Inflammatory macrophage treated with lipopolysaccharide for 1 hour (primary cell): ENCODE measurements at places on chromosomes 3 and 15.

GRCh38 chr3:71421820-71422566 is 161.5 kb downstream of the FOXP1 start:
- no peak for DNase-seq

GRCh38 chr3:122803977-122804376 is 9.1 kb downstream of the SLC49A4 start:
- no peak for DNase-seq

DNA sequence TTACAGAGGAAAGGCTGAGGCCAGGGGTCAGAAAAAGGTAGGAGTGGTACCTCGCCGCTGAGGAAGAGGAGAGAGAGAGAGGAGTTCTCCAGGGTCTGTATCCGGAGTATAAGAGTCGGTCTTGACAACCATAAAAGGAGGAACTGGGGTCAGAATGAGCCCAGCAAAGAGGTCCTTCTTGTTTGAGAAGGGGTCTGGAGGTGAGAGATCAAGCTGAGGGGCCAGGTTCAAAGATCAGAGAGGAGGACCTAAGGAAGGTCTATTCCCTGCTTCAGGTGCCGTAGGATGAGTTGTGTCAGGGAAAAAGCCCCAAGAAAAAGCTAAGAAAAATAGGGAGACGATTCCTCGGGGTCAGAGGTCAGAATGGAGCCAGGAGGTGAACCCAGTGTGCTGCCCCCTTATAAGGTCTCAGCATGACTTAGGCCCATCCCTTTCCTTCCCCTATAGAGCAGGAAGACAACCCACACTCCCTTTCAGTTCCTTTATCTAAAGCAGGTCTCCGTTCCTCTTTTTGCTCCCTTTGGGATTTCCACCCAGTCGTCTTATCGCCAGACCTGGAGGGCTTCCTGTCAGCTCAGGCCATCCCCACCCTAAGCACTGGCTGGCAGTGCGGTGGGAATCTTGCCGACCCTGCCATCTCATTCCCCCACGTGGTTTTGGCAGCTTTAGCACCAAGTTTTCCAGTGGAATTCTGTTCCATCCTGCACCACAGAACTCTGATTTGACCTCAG is 651 bp downstream of the MTMR14 start:
- DNase-seq = peak; percentile 89

DNA sequence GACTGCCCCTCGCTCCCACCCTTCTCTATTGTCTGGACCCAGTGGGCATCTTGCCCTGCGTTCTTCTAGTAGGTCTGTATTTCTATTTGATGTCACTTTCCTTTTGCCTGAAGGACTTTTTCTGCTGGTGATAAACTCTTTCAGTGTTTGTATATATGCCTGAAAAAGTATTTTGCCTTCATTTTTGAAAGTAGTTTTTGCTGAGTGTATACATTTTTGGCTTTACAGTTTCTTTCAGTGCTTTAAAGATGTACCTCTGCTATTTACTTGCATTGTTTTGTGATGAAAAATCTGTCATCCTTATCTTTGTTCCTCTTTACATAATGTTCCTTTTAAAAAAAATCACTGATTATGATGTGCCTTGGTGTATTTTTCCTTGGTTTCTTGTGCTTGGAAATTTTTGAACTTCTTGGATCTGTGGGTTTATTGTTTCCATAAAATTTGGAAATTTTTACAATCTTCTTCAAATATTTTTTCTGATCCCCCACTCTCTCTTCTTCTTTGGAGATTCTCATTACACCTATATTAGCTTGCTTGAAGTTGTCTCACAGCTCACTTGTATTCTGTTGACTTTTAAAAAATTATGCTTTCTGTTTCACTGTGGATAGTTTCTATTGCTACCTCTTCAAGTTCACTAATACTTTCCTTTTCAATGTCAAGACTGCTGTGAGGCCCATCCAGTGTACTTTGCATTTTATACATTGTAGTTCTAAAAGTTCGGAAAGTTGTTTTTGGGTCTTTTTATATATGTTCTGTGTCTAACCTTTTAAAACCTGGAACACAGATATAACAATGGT is 67.8 kb downstream of the RGMA start:
- DNase-seq = no peak

GRCh38 chr3:31210068-31210645 is 315.7 kb upstream of the GADL1 start:
- no peak for DNase-seq

DNA sequence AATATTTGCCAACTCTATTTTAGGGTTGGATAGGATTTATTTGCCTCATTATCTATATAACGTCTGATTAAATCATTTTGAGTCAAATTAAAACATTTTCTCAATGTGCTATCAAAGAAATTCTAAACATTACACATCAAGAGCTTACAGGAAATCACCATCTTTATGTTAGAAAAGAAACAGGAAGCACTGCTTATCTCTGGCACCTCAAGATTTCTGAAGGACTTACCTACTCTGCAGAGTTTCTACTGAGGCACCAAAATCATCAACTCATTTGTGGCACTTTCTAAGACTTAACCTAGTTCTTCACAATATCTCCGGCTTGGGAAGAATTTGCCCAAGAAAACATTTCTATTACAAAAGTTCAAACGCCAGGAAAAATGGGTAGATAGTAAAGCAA is 181.3 kb upstream of the EOMES start:
- DNase-seq = no peak

GRCh38 chr3:64257100-64257755 is 32.0 kb upstream of the PRICKLE2 start:
- DNase-seq = no peak

DNA sequence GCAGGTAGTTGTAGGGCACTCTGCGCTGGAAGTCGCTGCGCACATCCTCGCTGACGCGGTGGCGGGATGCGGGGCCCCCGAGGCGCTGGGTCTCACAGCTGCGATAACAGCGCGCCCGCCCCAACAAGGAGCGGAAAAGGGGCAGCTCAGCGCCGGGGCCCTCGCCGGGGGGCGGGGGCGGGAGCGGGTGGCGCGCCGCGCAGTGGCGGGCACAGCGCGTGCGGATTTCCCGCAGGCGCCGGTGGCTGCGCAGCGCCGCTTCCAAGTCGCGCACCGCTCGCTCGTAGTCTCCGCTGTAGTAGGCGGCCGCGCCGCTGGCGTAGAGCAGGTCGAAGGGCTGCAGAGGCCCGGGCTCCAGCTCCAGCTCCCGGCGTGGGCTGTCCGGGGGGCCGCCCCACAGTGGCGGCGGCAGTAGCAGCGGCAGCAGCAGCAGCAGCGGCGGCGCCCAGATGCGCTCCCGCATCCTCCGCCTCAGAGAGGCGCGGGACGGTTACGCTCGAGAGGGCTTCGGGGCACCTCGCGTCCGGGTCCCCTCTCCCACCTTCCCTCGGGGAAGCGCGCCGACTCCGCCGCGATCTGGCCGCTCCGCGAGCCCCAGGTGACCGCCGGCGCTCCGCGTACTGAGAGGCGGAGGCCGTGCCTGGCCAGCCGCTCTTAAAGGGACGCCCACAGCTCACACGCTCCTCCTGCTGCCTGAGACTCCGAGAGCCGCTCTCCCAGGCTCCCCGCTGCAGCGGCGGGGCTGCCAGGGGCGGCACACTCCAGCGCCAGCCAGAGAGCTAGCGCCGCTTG is at the start of gene P3H2:
TSS of gene P3H2 (minus strand) at position 629 of the 792 bp plus-strand sequence. CDS start at position 463, 166 bp downstream.
- peak; percentile 25 for DNase-seq

GRCh38 chr3:52056521-52056967 is at the start of gene DUSP7:
Gene DUSP7 (minus strand): TSS chr3:52056571. CDS start chr3:52056366, 205 bp downstream.
- DNase-seq = peak; percentile 61

DNA sequence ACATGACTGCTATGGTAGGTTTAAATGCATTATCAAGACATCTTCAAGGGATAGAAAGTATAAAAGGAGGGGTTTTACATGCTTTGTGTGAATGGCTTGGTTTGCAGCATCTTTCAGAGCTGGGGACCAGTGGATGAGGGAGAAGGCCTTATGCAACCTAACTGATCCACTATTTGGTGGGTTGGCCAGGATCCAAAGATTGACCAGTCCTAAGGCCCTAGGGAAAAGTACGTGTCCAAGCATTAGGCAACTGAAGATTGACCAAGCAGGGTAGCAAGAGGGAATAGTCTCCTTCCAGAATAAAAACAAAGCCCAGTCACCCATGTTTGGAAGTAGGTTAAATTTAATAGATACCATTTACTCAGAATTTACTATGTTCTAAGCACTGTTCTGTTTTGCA is 509.3 kb downstream of the EPHB1 start:
- no peak for DNase-seq

DNA sequence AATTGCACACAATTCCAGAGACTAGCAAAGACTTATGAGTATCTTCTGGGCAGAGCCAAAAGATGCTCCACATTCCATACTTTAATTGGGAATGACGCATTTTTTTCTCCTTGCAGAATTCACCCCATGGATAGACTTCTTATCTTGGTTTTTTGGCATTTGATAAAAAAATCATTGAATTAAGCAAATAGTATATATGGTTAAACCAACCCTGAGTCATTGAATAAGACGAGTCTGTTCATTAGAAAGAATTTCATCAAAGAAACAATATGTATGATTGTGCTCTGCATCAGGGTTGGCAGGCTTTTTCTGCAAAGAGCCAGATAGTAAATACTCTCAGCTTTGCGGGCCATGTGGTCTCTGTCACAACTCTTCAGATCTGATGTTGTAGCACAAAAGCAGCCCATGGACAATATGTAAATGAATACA is 9.2 kb upstream of the PDZRN3 start:
- no peak for DNase-seq
